ENCODE measurements at places on chromosomes 2 and 18. TPM values are rescaled to one million over a fixed set of nuclear protein-coding genes. Genes with fewer than 3 reads are reported as not detected.

GRCh38 chr18:39345321-39345720 is 1779.7 kb upstream of the CELF4 start:
- DNase-seq = no peak

Gene ATRAID
- total RNA-seq = 174 TPM

Gene MATN3
- total RNA-seq = 1.8 TPM

GRCh38 chr2:10003206-10004125 is 39.9 kb upstream of the KLF11 start:
- no peak for DNase-seq

- no peak for DNase-seq
These were observed 48.7 kb downstream of the ST3GAL5 start for GRCh38 chr2:85840091-85840490.

Gene SPOPL
- 46.3 TPM for total RNA-seq

DNA sequence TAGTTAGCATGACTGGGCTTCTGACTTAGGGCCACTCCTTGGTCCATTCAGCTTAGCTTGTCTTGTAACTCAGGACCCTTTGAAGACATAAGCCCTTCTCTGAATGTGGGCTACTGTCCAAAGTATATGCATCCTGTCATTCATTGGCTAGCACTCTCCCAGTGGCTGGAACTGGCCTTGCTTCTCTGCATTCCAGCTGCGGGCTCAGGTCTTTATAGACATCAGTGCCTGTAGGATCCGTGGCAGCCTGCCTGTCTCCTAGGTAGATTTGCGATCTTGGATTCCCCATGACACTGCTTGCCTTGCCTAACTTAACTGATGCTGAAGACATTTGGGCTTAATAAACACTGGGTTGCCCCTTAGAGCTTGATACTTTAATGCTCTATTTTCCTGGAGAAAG is 170.1 kb downstream of the DCC start:
- no peak for DNase-seq

DNA sequence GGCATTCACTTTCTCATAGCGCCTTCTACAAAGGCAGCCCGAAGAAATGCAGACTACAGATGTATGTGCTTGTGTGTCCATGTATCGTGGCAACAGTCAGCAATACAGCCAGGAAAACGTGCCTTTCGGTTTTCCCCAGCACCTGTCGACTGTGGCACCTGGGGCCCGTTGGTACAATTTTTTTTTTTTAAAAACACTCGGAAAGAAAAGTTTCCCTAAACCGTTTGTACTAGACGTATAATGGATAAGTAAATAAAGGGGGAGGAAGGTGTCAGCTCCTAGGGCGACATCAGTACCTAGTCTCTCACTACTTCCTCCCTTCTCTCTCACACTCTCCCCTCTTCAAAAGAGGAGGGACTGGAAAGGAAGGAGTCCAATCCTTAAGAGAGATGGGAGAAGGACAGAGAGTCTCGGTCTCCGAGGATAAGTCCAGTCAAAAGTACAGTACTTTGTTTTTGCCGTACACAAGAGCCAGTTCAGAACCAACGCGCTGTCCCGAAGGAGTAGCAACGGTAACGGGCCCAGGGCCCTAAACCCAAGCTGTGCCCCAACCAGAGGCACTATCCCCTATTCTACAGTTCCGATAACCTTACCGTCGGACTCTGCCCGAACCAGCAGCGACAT is 759 bp downstream of the PPP4R3B start:
- DNase-seq = no peak

DNA sequence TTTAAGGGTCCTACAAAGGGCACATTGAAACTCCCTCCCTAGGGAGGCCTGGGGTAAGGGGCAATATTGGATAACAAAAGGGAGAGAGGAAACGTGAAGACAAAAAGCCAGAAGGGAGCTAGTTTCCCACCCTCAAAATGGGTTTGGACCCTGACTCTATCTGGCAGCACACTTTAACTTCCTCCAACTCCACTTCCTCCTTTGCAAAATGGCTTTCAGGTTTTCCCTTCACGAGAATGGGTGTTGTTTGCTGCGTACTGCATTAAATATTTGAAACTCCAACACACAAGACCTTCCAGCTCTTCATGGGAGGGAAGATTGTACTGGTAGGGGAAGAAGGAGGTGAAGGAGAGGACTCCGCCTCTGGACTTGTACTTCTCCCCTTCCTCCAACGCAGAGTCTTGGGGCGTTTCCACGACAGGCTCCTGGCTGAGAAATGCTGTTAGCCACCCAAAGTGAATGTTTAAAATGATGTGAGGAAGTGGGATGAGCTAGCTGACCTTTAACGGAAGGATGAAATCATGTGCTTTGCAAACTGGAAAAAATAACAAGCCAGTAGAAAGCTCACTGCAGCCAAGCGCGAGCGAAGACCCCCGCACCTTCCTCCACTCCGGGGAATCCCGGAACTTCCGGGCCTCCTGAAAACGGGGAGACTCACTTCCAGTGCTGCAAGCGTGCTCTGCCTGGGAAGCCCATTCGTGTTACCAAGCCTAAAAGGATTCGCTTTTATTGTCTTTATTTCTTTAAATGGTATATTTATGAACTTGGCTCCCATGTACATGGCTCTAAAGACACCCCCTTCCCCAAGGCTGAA is 85.6 kb downstream of the VIT start:
- DNase-seq = no peak

DNA sequence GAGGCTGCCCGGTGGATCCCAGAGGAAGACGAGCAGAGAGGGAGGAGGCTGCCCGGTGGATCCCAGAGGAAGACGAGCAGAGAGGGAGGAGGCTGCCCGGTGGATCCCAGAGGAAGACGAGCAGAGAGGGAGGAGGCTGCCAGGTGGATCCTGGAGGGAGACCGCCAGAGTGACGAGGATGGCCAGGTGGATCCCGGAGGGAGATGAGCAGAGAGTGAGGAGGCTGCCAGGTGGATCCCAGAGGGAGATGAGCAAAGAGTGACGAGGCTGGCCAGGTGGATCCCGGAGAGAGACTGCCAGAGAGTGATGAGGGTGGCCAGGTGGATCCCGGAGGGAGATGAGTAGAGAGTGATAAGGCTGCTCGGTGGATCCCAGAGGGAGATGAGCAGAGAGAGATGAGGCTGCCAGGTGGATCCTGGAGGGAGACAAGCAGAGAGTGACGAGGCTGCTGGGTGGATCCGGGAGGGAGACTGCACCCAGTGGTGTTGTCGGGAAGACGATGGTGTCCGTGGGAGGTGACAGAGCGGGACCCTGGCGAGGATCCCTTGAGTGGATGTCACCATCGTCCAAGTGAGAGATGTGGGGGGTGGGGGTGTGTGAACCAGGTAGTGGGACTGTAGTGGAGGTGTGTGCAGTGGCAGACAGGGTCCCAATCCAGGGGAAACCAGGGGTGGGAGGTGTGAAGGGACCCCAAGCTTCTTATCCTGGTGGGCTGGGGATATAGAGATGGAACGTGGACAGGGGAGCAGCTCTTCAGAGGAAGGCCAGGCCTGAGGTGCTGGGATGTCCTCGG is 22.3 kb downstream of the DCDC2C start:
- DNase-seq = no peak

GRCh38 chr2:9373047-9373446 is 50.3 kb downstream of the ITGB1BP1 start:
- no peak for DNase-seq

Gene REG3G
- not detected for total RNA-seq

Gene HTR2B
- total RNA-seq = 2.8 TPM

Gene CDKL4
- 2.6 TPM for total RNA-seq

Gene CNTNAP5
- total RNA-seq = not detected

Gene IL1RN
- 8.6 TPM for total RNA-seq

DNA sequence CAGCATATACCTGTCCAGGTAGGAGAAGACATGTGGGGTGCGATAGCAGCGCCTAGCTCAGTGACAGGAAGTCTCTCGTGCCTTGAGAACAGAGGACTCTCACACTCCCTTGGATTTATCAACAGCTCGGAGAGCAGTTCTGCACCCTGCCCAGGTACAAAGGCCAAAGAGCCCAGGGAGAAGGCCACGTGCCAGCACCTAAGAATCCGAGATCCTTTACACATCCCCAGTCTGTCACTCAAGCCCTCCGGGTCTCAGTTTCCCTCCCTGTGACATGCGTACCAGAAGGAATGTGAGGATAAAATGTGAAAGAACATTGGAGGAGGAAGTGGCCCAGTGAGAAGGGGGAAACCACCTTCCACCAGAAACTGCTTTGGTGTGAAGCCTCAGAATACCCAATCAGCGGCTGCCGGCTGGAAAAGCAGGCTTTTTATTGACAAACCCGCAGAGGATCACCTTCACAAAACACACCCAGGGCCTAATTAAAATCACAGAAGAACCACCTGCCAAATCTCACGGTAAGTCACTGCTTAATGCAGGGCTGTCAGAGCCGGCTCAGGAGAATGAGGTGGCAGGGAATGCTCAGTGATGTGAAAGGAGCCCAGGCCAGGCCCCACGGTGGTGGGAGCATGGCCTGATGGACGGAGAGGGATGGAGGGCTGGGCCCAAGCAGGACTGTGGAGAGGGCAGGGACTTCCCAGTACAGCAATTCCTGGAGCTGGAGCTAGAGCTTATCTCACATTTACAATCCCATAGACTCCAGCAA is 66.3 kb downstream of the MYO5B start:
- DNase-seq = no peak

GRCh38 chr2:119106301-119106897 is 52.2 kb downstream of the C1QL2 start:
- no peak for DNase-seq

Gene NDC80
- total RNA-seq = not detected

GRCh38 chr2:39524061-39524460 is 87.0 kb upstream of the MAP4K3 start:
- no peak for DNase-seq

- DNase-seq = no peak
These were observed 68.9 kb downstream of the HPCAL1 start for GRCh38 chr2:10371441-10372196.

GRCh38 chr2:111160758-111161157 is 40.0 kb downstream of the BCL2L11 start:
- DNase-seq = no peak

- DNase-seq = no peak
These were observed 91.4 kb upstream of the IL1R2 start for GRCh38 chr2:101900375-101900774.

Gene MAP3K19
- total RNA-seq = not detected

GRCh38 chr2:172615727-172616261 is 59.9 kb downstream of the PDK1 start:
- DNase-seq = no peak

- no peak for DNase-seq
These were observed 24.5 kb downstream of the SIGLEC15 start for GRCh38 chr18:45850021-45850420.

GRCh38 chr2:100350661-100351185 is 28.4 kb upstream of the LONRF2 start:
- DNase-seq = no peak

Measured in thoracic aorta (tissue), 2 donors.